Dorsolateral prefrontal cortex (tissue), 122 donors: ENCODE measurements at places on chromosomes 12 and 14.

DNA sequence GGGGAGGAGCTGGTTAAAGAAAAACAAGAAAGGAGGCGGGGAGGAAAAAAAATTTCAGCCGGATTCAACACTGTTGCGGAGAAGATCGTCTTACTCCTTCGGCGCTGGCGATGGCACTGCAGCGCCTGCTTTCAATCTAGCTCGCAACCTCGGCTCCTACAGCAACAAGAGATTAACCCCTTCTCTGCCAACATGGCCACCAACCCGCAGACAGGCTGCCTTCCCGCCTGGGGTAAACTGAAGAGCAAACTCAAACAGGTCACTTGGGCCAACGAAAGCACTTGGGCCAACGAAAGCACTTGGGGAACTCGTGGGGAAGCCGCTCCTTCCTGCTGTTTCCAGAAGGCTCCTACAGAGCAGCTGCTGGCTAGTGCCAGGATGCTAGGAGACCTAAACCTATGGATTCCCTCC lies 73.7 kb downstream of the CIT start:
- DNase-seq, result peak; percentile 63

DNA sequence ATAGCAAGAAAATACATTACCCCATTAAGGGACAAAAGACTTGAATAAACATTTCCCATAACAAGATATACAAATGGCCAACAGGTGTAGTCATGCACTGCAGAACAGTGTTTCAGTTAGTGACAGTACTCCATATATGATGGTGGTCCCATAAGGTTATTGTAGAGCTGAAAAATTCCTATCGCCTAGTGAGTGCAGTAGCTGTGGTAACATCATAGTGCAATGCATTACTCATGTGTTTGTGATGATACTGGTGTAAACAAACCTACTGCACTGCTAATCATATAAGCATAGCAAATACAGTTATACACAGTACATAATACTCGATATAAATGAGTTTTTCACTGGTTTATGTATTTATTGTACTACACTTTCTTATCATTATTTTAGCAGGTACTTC lies 168.7 kb downstream of the C12orf75 start:
- DNase-seq, result no peak

GRCh38 chr14:94317259-94317658 lies 5.9 kb downstream of the SERPINA6 start:
- no peak for DNase-seq

DNA sequence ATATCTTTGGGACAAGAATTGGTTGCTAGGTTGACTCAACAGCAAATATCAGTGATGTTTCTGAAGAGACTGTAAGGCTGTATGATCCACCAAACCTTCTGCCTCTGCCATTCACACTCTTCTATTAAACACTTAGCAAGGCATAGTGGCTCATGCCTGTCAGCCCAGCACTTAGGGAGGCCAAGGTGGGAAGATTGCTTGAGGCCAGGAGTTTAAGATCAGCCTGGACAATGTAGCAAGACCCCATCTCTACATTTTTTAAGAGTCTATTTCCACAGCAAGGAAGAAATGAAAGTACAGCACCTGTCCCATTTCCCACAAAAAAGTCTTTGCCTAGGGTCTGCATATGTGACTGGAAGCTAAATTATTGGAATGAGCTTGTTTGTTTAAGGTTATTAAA lies 7.8 kb downstream of the ARG2 start:
- no peak for DNase-seq
